ENCODE measurements at places on chromosomes 16 and 17.

DNA sequence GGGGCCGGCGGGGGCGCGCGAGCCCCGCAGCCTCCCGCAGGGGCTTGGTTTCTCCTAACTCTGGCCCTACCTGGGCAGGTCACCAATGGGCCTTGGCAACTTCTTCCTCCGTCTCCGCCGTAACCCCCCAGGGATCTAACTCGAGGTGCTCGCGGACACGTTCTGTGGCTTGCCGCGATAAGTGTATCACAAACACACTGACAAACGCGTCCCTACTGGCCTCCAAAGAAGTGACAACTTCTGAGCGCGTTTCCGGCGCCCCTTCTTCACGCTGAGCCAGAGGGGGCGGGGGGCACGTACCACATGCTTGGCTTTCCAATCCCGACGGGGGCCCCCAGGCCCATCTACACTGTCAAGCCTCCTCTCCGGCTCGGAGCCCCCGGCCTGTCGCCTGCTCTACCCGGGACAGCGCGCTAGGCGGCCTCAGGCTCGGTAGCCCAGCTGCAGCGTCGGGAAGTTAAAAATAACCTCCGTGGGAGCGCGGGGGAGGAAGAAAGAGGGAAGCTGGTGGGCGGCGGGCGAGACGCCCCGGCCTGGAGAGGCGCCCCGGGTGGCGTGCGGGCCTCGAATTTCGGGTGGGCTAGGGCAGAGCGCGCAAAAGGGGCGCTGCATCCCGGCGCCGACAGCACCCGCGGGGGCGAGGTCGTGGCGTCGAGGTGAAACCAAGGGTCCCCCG is 725 bp upstream of the SPHK1 start:
- no peak overlapping the region for H3K27ac ChIP-seq
- H3K27me3 ChIP-seq = peaks cover 2% of the 10 kb centered on the region
- no peak for DNase-seq
- H3K4me1 ChIP-seq = peaks cover 24% of the 10 kb centered on the region
- no peaks in the 10 kb centered on the region for H3K36me3 ChIP-seq

DNA sequence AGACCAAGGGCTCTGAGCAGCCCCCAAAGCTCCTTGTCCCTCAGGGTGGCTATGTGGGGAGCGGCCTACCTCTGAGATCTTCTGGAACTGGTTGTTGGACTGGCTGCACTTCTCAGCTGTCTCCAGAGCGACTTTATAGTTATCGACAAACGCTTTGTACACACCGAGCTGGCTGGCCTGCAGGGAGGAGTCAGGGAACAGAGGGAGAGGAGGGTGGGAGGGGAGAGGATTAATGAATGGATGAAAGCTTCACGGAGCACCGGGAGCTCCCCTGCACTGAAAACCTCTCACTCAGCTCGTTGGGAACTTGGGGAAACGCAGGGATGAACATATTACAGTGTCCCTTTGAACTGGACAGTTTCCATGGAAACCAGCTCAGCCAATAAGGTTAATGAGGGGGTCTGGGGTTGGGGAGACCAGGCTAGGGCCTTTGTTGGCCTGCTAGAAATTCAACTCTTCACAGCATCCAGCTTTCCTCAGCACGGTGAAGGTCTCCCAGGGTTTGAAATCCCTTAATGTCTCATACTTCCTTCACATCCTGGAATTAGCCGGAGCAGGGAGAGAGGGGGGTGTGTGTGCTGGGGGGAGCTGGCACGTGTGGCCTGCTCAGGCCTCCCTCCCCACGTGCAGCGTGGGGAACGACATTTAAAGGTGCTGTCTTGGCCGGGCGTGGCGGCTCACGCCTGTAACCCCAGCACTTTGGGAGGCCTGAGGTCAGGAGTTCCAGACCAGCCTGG is 86.7 kb downstream of the TIMM22 start:
- no peaks in the 10 kb centered on the region for H3K4me1 ChIP-seq
- H3K27ac ChIP-seq = no peak overlapping the region
- no peak for DNase-seq
- peaks cover 11% of the 10 kb centered on the region for H3K36me3 ChIP-seq
- H3K27me3 ChIP-seq = no peaks in the 10 kb centered on the region
- no peak overlapping the region for H3K4me3 ChIP-seq

DNA sequence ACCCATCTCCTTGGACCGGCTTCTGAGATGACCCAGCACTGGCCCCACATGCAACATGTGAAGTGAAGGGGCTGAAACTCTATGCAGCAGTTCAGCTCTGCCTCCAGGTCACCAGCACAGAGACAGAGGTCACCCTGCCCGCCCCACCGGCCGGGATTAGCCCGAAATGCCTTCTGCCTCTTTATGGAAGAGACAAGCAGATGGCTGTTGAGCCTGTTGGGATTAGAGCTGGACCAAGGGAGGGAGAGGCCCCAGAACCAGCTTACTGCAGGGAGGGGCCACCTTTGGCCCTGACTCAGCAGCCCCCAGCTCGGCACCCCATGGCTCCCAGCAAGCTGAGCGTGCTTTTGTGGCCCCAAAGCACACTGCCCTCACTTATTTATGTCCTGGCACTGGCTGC is 5.7 kb downstream of the AIPL1 start:
- H3K4me3 ChIP-seq = no peak overlapping the region
- no peaks in the 10 kb centered on the region for H3K27me3 ChIP-seq
- H3K27ac ChIP-seq = no peak overlapping the region
- H3K4me1 ChIP-seq = peaks cover 7% of the 10 kb centered on the region
- DNase-seq = no peak

GRCh38 chr17:50261051-50261915 is 13.0 kb upstream of the TMEM92 start:
- no peak overlapping the region for H3K27ac ChIP-seq
- DNase-seq = no peak
- H3K36me3 ChIP-seq = no peaks in the 10 kb centered on the region
- H3K4me1 ChIP-seq = no peaks in the 10 kb centered on the region
- H3K27me3 ChIP-seq = no peaks in the 10 kb centered on the region

DNA sequence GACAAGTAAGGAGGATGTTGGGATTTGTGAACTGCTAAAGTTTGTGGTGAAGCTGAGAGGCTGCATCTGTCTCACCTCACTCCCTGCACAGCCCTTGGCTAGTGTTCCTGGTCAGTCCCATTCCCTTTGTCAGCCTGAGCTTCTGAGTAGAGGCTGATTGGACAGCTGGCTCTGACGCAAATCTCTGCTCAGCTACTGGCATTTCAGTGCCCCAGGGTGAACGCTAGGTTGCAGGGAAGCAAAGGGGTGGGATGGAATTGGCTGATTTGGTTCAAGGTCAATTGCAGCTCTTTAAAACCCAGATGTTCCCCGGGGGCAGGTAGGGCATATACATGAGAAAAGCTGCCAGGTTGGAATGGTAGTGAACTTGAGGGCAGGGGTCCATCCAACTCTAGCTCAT is 23.1 kb upstream of the CNOT1 start:
- no peak overlapping the region for H3K27ac ChIP-seq
- H3K4me3 ChIP-seq = no peak overlapping the region
- H3K36me3 ChIP-seq = no peaks in the 10 kb centered on the region
- no peaks in the 10 kb centered on the region for H3K4me1 ChIP-seq
- DNase-seq = no peak
- no peaks in the 10 kb centered on the region for H3K27me3 ChIP-seq

GRCh38 chr17:2978116-2978515 is 85.3 kb downstream of the OR1D5 start:
- H3K27me3 ChIP-seq = no peaks in the 10 kb centered on the region
- no peak overlapping the region for H3K4me3 ChIP-seq
- H3K27ac ChIP-seq = no peak overlapping the region

- no peak overlapping the region for H3K4me3 ChIP-seq
- no peaks in the 10 kb centered on the region for H3K27me3 ChIP-seq
- H3K27ac ChIP-seq = no peak overlapping the region
- DNase-seq = no peak
Observed at GRCh38 chr16:68230176-68230571, 5.8 kb downstream of the ESRP2 start.

DNA sequence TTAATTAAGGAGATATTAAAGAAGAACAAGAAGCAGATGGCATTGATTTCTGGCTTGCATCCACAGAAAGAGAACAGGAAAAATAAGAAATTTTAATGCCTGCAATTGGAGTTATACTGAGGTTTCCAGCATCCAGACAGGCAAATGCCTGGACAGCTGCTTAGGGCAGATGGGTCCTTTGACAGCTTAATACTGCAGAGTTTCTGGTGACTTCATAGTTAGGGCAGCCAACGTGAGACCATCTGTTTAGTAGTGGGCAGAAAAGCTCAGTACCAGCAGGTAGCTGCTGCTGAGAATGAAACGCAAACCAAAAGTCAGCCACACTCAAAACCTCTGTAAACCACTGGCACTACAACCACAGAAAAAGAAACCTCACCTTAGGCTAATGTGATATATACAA is 109.8 kb downstream of the CDK5R1 start:
- peaks cover 15% of the 10 kb centered on the region for H3K4me1 ChIP-seq
- no peak overlapping the region for H3K27ac ChIP-seq
- no peaks in the 10 kb centered on the region for H3K36me3 ChIP-seq

All from GM12878 (cell line).